Thyroid gland (tissue), 4 donors: ENCODE measurements at places on chromosomes 11 and 22. TPM values are rescaled to one million over a fixed set of nuclear protein-coding genes. Genes with fewer than 3 reads are reported as not detected.

The SHANK2 gene
- 99.1 TPM for total RNA-seq

The SYT13 gene
- total RNA-seq: 12.7 TPM

The CCDC179 gene
- not detected for total RNA-seq

GRCh38 chr22:36409911-36410756 lies 22.4 kb upstream of the MYH9 start:
- peak; percentile 100 for DNase-seq

- DNase-seq: no peak
Measured at GRCh38 chr11:10625982-10626311, 57.5 kb upstream of the LYVE1 start.

DNA sequence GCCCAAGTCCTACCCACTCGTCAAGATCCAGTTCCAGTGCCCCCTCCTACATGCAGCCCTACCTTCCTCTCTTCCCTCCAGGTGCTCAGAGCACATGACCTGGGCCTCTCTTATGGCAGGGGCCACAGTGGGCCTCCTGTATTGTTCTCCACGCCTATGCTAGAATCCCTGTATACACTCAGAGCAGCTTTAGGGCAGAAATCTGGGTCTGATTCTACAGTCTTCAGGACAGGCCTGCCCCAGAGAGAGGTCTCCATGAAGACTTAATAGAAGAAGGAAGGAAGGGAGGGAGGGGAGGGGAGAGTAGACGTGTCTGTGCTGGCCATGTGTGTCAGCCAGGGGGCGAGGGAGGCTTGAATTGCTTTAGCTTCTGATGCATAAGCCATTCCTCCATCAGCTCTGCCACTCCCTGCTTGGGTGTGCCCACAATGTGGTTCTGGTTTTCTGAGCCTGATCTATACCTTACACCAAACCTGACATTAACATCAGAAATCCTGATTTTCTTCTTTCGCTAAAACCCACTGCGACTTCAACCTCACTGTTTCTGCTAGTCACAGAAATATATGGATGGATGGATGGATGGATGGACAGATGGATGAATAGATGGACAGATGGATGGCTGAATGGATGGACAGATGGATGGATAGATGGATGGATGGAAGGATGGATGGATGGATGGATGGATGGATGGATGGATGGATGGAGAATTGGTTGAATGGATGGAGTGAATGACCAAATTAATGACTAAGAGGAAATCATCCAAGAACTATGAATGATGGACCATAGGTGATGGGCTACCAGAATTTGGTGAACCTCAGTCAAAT lies 56.6 kb upstream of the PRDM11 start:
- no peak for DNase-seq

DNA sequence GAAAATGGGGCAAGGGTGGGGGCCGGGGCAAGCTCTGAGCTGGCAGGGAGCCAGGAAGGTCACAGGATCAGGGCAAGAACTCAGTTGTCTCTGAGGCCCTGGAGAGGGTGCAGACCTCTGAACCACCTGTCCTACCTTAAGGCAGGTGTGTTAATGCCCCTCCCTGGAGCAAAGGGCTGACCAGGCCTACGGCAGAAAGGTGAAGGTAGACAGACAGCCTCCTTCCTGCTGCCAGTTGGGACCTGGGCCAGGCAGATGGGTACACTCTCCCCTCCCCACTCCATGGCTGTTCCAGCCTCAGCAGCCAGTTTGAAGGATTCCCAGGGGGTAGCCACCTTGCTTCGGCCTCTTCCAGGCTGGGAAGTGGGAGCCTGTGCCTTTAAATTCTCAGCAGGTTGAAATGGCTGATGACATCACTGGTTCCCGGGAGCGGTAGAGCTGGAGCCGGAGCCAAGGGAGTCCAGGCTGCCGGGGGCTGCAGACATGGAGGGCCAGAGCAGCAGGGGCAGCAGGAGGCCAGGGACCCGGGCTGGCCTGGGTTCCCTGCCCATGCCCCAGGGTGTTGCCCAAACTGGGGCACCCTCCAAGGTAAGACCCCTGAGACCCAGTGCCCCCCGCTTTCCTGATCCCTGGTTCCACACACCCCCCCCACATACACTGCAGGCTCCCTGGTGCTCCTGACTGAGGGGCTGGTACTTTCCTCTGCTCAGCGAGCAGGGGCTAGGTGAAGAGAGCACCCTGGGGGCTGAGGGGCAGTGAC lies at the start of gene INPP5J:
TSS of gene INPP5J (plus strand) at position 435 of the 760 bp plus-strand sequence. CDS start at position 484, 49 bp downstream.
- DNase-seq: peak; percentile 83
